ENCODE measurements at places on chromosomes 4 and X. TPM values are rescaled to one million over a fixed set of nuclear protein-coding genes. Genes with fewer than 3 reads are reported as not detected.

DNA sequence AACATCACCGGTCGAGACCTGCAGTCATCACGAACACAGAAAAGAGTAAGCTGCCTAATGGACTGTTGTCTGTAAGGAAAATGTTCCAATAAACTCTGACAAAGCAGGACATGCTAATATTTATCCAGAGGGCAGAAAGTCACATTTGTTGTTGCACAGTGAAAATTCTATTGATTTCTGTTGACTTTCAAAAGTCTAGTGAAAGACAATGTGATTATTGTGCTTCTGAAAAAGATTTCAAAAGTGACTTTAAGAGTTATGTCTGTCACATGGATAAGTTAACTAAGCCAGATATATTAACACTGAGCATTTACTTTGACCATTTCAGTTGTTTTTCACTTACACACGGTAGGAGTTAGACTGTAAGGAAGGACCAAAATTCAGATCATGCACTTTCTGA is 9.3 kb upstream of the RFC1 start:
- no peak for DNase-seq

DNA sequence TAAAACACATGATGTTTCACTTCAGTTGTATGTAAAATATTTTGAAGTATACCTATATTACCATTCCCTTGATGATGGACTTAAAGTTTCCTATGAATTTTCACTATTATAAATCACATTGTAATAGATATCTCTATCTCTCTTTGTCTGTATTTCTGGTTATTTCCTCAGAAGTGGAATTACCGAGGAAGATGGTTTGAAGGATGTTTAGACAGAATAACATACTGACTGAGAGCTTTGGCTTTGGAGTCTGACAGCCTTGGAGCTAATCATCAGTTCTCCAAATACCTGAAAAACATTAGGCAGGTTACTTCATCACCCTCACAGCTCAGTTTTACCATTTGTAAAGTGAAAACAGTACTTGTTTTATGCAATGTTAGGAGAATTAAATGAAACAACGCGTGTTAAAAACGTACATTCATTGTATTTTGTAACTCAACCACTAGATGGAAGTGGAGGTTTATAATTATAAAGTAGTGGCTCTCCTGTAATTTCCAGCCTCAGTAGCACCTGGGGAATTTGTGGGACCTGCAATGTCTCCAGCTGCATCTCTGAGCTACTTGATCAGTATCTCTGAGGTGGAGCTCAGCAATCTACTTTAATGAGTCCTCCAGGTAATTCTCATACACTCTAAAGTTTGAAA is 14.3 kb downstream of the JCHAIN start:
- no peak for DNase-seq

DNA sequence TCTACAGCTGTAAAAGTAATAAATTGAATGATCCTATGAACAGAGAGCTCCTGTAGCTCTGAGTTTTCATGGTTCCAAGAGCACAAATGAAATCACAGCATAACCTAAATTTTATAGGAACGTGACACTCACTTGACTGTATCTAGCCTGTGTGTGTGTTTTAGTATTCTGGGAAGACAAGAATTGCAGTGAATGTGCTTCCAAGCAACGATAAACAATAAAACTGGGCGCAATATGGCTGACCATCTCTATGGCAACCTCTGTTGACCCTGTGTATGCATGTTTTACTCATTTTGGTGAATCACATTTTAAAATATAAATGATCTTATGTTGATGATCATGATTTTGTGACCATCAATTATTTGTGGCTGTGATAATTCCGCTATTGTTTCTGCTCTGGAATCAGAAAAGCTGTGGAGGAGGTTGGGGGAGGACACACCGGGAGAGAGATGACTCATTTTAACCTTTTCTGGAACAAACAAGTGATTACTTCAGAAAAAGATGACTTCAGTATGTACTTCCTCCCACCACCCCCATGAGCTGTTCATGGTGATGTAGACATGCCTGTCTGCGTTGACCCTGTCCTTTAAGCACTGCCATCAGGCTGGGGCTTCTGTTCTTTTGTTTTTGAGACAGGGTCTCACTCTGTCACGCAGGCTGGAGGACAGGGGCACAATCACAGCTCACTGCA is 31.8 kb downstream of the USP11 start:
- DNase-seq, result no peak

Gene PTCHD1
- total RNA-seq, result 0.15 TPM
